ENCODE measurements at places on chromosomes 11 and 22. TPM values are rescaled to one million over a fixed set of nuclear protein-coding genes. Genes with fewer than 3 reads are reported as not detected.

DNA sequence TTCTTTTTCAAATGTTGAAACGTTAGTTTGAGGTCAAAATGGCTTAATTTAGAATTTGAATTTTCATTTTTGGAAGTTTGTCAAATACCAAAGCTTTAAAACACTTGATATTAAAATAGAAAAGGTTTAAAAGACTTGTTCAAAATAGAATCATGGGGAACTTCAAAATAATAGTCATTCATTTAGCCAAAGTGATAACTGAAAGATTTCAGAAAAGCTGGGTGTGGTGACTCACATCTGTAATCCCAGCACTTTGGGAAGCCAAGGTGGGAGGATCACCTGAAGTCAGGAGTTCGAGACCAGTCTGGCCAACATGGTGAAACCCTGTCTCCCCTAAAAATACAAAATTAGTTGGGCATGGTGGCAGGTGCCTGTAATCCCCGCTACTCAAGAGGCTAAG, 10.9 kb downstream of the GSTP1 start:
- H3K27me3 ChIP-seq, result peaks cover 6% of the 10 kb centered on the region
- no peak for DNase-seq
- no peak overlapping the region for H3K27ac ChIP-seq
- no peaks in the 10 kb centered on the region for H3K36me3 ChIP-seq

DNA sequence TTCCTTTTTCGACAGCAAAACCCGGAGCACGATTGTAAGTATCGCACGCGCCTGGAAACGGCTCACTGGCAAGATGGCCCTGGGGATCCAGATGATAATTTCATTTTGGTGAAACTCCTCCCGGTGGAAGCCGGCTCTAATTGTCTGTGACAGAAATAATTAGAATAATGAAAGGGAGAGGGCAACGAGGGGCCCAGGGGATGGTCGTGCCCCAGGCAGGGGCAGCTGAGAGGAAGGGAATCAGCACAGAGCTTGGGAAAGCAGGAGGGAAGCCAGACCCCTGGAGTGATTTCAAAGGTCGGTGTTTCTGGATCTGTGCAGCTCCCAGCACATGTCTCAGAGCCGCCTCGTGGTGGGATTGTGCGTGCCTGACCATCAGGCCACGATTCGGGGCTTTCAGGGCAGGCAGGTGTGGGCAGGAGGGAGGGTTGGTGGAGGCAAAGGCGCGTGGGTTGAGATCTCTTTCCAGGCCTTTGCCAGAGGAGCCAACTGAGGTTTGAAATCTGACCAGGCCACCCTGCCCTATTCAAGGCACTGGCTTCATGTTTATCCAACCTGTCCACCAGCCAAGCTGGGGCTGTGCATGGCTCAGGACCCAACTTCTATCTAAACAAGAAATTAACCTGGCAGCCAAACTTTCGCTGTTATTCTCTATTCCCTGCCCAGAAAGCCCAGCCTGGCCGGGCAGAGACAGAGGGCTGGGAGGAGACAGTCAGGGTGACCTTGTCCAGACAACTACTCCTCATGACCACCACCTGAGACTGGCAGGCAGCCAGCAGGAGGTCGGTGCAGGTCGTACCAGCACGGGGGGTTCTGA, 27.8 kb downstream of the ANO1 start:
- H3K4me1 ChIP-seq, result peaks cover 13% of the 10 kb centered on the region
- H3K27ac ChIP-seq, result no peak overlapping the region
- no peak overlapping the region for H3K4me3 ChIP-seq
- H3K36me3 ChIP-seq, result no peaks in the 10 kb centered on the region
- H3K27me3 ChIP-seq, result no peaks in the 10 kb centered on the region
- DNase-seq, result no peak

GRCh38 chr11:18253778-18254338, 5.4 kb upstream of the SAA2 start:
- H3K4me3 ChIP-seq, result no peak overlapping the region
- H3K36me3 ChIP-seq, result no peaks in the 10 kb centered on the region

DNA sequence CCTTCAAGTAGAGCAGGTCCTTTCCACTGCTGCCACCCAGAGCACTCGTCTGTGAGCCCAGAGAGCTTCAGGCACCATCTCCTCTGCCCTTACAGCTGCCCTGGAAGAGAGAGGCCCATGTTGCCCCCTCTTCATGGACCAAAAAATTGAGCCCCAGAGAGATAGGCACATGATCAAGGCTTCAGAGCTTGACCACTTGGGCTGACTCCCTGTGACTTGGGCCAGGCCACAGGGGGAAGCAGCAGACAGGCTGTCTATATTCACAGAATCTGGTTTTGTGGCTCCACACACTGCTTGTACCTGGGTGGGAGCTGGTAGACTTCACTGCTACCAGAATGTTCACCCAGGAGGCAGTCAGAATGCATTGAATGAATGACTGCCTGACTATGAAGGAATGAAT, 58.2 kb downstream of the SMIM38 start:
- H3K27ac ChIP-seq, result no peak overlapping the region
- H3K4me3 ChIP-seq, result no peak overlapping the region
- H3K4me1 ChIP-seq, result peaks cover 6% of the 10 kb centered on the region
- no peak for DNase-seq
- H3K36me3 ChIP-seq, result no peaks in the 10 kb centered on the region

GRCh38 chr11:123227763-123228495, 32.9 kb upstream of the CLMP start:
- H3K27ac ChIP-seq, result no peak overlapping the region
- peaks cover 31% of the 10 kb centered on the region for H3K4me1 ChIP-seq
- DNase-seq, result no peak
- no peak overlapping the region for H3K4me3 ChIP-seq
- no peaks in the 10 kb centered on the region for H3K36me3 ChIP-seq

GRCh38 chr22:40009292-40009774, 14.6 kb downstream of the FAM83F start:
- H3K27me3 ChIP-seq, result peaks cover 65% of the 10 kb centered on the region
- H3K36me3 ChIP-seq, result no peaks in the 10 kb centered on the region
- DNase-seq, result no peak
- H3K4me3 ChIP-seq, result no peak overlapping the region

DNA sequence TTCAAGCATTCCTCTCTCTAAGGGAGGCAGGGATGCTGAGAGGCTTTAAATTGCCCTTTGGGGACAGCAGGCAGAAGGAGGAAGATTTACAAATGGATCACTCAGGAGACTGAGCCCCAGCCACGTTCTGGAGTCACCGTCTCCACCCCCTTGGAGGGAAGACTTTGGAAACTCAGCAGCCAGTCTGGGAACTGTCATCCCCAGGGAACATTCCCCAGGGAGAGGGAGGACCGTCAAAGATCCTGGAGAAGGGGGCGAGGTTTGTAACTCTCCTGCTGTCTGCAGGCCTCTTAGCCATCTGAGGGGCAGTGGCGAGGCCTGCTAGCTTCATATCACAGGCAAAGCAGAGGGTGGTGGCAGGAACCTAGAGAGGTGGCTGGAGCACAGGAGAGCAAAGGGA, 56.1 kb upstream of the SLC22A12 start:
- no peak overlapping the region for H3K27ac ChIP-seq
- peak; percentile 9 for DNase-seq
- peaks cover 7% of the 10 kb centered on the region for H3K27me3 ChIP-seq

- no peaks in the 10 kb centered on the region for H3K27me3 ChIP-seq
- H3K36me3 ChIP-seq, result no peaks in the 10 kb centered on the region
- no peak for DNase-seq
- no peak overlapping the region for H3K4me3 ChIP-seq
- no peak overlapping the region for H3K27ac ChIP-seq
Observed at GRCh38 chr11:69915151-69915500, 95.9 kb upstream of the FGF3 start.

- no peaks in the 10 kb centered on the region for H3K36me3 ChIP-seq
- no peak overlapping the region for H3K27ac ChIP-seq
- H3K4me1 ChIP-seq, result no peaks in the 10 kb centered on the region
- DNase-seq, result no peak
- no peak overlapping the region for H3K4me3 ChIP-seq
- peaks cover 9% of the 10 kb centered on the region for H3K27me3 ChIP-seq
Observed at GRCh38 chr11:79047321-79047720, 393.5 kb downstream of the TENM4 start.

- no peaks in the 10 kb centered on the region for H3K4me1 ChIP-seq
- H3K4me3 ChIP-seq, result no peak overlapping the region
- no peaks in the 10 kb centered on the region for H3K36me3 ChIP-seq
Observed at GRCh38 chr22:46515208-46516111, 22.0 kb downstream of the CELSR1 start.

- peaks cover 38% of the 10 kb centered on the region for H3K27me3 ChIP-seq
- no peak overlapping the region for H3K27ac ChIP-seq
- H3K4me3 ChIP-seq, result no peak overlapping the region
- no peak for DNase-seq
- no peaks in the 10 kb centered on the region for H3K4me1 ChIP-seq
Observed at GRCh38 chr11:27081056-27081455, 40.4 kb downstream of the BBOX1 start.

DNA sequence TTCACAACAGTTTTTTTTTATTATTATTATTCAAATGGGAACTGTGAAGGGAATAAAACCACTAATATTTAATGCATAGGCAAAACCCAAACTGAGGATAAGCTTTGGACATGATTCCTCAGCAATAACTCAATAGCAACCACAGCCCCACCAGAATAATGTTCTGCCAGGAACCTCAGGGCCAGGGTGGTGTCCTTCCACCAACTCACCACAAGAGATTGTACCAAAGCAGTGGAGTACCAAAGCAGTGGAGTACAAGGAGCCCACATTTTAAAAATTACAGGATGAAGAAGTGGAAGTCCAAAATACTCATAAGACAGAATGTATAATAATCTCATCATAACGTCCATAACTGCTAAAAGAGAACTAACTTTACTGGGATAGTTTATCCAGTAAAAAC, 32.5 kb upstream of the FZD4 start:
- no peak overlapping the region for H3K4me3 ChIP-seq
- no peaks in the 10 kb centered on the region for H3K36me3 ChIP-seq
- H3K27ac ChIP-seq, result no peak overlapping the region
- no peaks in the 10 kb centered on the region for H3K27me3 ChIP-seq

GRCh38 chr22:25402501-25403283, 161.8 kb upstream of the GRK3 start:
- H3K4me1 ChIP-seq, result peaks cover 23% of the 10 kb centered on the region
- H3K4me3 ChIP-seq, result peak overlapping the region; percentile 84
- peak; percentile 49 for DNase-seq
- H3K27ac ChIP-seq, result peak overlapping the region; percentile 84
- H3K36me3 ChIP-seq, result no peaks in the 10 kb centered on the region
- no peaks in the 10 kb centered on the region for H3K27me3 ChIP-seq

GRCh38 chr11:12824281-12825041, 150.2 kb downstream of the TEAD1 start:
- no peak overlapping the region for H3K4me3 ChIP-seq
- H3K27ac ChIP-seq, result no peak overlapping the region
- DNase-seq, result no peak
- H3K27me3 ChIP-seq, result no peaks in the 10 kb centered on the region

DNA sequence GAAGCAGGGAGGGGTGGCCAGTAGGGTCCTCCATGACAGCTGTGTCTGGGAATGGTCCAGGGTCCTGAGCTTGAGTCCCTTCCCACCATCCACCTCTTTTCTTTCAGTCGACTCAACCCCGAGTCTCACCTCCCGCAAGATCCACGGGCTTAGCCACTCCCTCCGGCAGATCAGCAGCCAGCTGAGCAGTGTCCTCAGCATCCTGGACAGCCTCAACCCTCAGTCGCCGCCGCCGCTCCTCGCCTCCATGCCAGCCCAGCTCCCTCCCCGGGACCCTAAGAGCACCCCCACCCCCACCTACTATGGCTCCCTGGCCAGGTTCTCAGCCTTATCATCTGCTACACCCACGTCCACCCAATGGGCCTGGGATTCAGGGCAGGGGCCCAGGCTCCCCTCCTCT, 81.9 kb downstream of the CEP164 start:
- H3K27ac ChIP-seq, result no peak overlapping the region
- no peak overlapping the region for H3K4me3 ChIP-seq
- H3K4me1 ChIP-seq, result peaks cover 8% of the 10 kb centered on the region
- H3K36me3 ChIP-seq, result peaks cover 6% of the 10 kb centered on the region
- H3K27me3 ChIP-seq, result no peaks in the 10 kb centered on the region

DNA sequence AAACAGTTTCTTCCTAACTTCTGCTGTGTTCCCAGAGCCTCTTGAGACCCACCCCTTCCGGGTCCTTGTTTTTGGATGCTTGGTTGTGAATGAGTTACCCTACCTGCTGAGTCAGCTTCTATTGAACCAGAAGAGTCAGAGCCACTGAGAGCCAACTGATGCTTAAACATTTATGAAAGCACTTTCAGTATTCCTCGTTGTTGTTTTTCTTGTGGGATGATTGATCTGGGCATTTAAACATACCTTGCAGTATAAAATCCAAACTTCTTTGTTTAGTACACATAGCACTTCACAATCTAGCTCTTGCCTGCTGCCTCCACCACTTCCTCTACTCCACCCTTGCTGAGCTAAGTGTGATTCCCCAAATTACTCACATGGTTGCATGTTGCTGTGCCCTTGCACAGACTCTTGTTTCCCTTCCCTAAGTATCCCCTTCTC, 5.5 kb downstream of the PRSS23 start:
- no peaks in the 10 kb centered on the region for H3K36me3 ChIP-seq
- H3K4me3 ChIP-seq, result no peak overlapping the region
- no peaks in the 10 kb centered on the region for H3K27me3 ChIP-seq
- DNase-seq, result no peak
- no peak overlapping the region for H3K27ac ChIP-seq
- H3K4me1 ChIP-seq, result peaks cover 19% of the 10 kb centered on the region

DNA sequence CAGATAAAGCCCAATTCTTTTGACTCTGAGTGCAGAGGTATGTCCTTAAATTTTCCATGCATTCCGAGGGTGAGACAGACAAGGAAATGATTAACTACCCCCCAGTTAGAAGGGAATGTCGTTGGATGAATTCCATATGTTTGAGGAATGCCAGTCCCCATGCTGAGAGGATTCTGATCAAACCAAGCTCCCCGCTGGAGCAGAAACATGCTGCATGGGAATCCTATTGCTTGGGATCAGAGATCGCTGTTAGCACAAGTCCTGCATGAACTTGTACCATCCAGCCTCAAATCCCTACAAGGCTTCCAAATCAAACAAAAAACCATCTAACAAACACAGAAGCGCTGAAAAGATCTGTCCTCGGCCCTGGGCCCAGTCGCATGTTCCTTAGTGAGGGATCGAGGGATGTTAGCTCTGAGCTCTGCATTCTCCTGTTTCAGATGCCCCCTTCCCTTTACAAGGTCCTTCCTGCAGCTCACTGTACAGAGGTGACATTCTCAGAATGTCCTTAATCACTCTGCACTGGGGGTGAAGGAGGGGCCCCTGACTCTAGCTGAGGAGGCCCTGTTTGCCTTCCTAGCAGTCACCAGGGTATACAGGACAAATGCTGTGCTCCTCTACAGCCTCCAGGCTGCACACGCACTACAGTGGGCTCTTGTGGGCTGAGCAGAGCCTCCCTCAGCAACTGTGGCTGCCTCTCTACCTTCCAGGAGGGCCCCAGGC, 353.4 kb downstream of the TENM4 start:
- no peaks in the 10 kb centered on the region for H3K4me1 ChIP-seq
- peak; percentile 56 for DNase-seq
- H3K4me3 ChIP-seq, result no peak overlapping the region
- no peak overlapping the region for H3K27ac ChIP-seq
- H3K27me3 ChIP-seq, result no peaks in the 10 kb centered on the region

- no peaks in the 10 kb centered on the region for H3K27me3 ChIP-seq
- H3K27ac ChIP-seq, result no peak overlapping the region
- H3K36me3 ChIP-seq, result no peaks in the 10 kb centered on the region
- H3K4me3 ChIP-seq, result no peak overlapping the region
- DNase-seq, result no peak
Observed at GRCh38 chr22:46379066-46379930, 43.8 kb downstream of the TRMU start.

Gene SLC6A5
- not detected for total RNA-seq

Gene INPPL1
- total RNA-seq, result 104 TPM

Gene ACRV1
- total RNA-seq, result not detected

Gene FBLN1
- total RNA-seq, result 96.4 TPM

Gene TYR
- total RNA-seq, result not detected

Gene OR51B2
- total RNA-seq, result not detected
